ENCODE measurements at places on chromosomes 2 and 18.
A peak's percentile ranks its signal among the peaks of the same experiment; 100 is the strongest.

DNA sequence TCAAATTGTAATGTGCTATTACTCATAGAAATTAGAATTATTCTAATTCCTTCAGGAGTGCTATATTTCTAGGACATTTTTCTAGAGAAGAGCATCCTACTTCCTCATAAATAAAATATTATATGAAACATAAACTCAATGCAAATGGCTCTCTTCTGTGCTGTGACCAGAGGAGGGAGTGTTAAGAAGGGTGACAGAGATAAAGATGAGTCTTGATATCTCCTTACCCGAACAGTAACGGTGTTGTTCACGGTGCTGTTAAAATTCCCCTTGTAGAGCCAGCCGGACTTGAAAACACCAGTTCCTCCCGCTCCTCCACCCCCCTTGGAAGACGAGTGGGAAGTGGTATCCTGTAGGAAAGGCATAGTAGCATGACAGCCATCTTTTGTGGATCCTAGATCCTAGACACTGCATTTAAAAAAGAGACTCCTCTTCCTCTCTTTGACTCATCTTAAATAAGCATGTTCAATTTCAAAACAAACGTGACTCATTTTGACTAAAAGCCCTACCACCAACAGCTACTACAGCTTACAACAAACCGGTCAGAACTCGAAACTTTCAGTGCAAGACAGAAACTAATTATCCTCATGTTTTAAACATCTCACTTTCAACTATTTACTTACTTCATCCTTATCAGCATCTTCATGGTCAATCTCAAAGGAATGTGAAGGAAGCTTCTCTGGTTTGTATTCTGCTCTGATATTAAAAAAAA lies 156.3 kb downstream of the DOCK10 start:
- peak; percentile 24 for DNase-seq

DNA sequence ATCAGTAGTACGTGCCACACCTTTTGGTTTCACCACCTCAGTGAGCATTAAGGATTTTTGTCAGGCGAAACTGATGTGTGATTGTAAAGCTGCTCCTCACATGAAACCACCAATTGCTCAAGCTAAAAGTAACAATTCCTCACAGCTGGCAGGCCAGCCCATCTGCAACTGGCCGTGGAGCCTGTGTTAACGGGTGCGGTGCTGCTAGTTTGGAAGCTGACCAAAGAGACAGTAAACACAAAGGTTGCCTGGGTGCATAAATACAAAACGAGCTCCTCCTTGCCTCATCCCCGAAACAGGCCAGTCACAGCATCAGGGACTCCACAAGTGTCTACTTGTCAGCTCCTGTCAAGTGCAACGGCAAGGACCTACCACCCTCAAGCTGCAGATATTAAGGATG lies 32.0 kb downstream of the LGALSL start:
- no peak for DNase-seq

- no peak for DNase-seq
Measured at GRCh38 chr2:133123393-133123792, 444.9 kb downstream of the NCKAP5 start.

DNA sequence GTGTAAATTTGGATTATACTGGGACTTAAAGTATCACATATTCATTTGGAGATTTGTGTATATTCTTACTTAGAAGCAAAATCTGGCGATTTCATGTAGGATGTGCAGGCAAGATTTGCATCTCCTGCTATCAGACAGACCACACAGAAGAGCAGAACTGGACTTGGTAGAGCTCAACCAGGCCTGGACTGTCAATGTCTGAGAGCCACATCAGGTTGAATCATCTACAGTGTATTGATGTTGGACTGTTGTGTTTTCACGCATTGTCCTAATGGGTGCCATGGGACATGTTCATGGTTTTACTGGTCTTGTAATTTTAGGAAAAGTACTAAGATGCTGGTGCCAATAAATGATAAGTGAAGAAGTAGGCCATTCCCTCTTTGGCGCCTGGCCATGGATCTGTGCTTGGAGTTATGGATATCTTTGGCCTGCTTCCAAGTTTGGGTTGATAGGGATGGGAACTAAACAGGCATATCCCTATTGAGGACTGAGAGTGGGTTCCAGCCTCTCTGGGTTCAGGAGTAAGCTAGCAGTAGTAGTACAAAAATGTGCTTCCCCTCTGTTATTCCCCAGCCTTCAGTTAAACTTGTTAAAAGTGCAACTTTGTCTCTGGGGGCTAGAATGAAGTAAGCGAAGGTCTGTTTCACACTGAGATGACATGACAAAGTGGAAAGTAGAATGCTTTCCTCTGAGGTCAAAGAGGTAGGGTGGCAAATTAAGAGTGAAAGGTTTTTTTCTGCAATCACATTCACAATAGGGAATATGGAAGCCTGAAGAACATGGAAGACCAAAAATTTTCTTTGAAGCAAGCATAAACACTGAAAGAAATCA lies 49.2 kb upstream of the NEMP2 start:
- DNase-seq: peak; percentile 30

DNA sequence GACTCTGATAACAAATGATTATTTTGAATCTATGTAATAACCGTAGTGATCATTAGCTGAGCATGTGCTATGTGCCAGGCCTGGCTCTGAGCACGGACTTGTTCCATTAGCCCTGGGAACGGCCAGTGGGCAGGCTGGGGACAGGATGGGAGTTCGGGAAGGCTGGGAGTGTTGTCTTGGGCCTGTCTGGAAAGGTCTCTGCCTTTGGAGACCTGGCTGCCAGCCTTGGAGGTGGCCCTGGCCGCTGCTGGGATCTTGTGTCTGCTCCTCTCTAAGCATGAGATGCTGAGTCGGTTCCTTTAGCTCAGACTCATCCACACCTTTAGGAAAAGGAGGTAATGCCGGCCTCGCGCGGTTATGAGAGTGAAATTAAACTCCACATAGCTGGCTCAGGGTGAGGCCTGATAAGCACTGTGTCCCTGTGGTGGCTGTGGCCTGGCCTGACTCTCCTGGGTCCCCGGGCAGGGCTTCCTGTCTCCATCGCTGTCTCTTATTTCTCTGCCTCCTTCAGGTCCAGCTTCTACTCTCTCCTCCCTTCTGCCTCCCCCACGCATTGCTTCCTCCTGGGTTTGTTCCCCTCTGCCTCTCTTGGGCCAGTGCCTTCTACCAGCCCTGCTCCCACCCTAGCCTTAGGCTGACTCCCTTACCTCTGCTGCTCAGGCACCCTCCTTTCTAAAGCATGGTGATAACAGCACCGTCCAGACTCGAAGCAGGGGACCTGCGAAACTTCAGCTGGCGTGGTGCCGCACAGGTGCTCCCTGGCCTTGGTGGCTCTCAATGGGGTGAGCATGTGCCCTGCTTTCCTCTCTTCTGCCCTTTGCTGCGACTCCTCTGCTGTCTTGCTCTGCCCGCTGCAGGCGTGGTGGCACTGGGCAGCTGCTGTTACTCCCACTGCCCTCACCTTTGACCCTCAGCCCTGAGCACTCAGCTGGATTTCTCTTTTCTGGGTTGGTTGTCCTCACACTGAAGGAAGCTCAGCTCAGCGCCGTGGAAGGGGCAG lies 41.8 kb downstream of the NCK2 start:
- no peak for DNase-seq

DNA sequence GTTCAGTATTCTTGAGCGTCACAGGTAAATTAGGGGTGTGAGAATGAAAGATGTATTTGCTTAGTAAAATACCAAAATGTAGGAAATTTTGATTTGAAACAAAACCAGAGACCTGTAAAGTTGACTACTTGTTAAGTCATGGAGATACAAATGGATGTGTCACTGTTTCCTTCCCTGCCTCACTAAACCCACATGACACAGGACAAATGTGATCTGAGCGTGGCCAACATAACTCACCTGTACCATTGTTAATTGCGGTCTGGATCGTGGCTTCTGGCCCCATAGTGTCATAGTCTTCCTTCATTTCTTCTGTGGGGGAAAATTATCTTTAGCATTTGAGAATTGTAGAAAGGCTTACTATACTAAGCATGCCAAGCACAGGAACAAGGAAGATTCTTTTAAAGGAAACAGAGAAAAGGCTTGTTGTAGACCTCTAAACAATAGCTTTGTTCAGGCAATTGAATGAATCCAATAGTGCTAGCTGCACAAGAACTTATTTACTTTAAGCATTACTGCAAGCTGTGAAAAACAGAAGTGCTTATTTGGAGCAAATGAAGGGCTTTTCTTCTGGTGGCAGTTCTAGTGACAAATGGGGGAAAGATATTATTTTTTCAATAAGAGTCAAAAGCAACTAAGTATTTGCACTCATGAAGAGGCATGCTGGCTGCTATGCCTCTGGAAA lies 95.2 kb downstream of the ZEB2 start:
- DNase-seq: no peak

DNA sequence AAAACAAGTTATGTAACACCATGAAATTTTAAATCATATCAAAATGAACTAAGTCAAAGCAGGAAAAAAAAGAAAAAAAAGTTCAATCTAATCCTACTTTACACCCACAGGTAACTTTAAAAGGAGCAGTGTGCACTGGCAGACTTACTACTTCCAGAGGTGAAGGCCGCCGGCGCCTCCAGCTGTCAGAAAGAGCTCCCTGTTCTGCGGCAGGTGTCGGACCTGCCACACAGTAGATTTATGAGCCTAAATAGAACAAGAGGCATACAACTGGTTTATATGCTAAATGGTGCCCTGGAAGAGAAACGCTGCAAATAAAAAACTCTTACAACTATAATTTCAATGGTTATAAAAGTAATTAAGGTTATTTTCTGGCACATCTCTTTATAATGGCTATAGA lies 23.1 kb upstream of the PNO1 start:
- no peak for DNase-seq

- no peak for DNase-seq
Measured at GRCh38 chr2:10095175-10095574, 15.0 kb upstream of the CYS1 start.

DNA sequence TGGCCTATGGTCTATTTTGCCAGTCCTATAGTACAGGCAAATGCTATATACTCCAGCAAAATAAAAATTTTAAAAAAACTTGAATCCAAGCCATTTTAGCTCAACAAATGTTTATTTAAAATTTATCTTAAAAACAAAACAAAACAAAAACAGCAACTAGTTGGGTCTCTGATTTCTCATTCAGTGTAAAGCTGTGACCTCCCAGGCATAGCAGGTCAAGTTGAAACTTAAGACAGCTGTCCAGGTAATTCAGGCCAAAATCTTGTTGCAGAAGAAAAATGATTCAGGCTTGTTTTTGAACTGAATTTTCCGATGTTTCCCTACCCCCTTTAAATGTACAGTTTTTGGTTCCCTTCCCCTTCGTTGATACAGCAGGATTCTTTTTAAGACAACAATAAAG lies 58.5 kb downstream of the CABLES1 start:
- DNase-seq: no peak

DNA sequence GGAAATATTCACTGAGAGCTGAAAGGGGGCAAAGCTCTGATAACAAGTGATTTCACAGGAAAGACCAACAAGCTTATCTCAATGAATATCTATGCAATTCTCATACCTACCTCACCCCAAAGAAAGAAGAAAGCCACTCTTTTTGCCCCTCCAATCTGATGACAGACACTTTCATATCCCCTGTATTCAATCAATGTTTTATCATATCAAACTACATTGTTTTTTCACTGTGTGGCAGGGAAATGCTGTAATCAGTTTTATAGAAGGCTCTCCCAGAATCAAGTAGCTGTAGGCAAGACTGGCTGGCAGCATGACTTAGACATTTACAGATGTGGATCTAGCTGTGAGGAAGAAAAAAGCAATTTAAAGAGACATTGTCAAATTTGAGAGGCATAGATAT lies 81.3 kb upstream of the PIK3C3 start:
- no peak for DNase-seq
